Panc1 (cell line): ENCODE measurements at places on chromosomes 6 and 20. TPM values are rescaled to one million over a fixed set of nuclear protein-coding genes. Genes with fewer than 3 reads are reported as not detected.

ENPP5 gene
- not detected for total RNA-seq

SLC22A3 gene
- not detected for total RNA-seq

C20orf144 gene
- total RNA-seq: not detected

PNISR gene
- 91.3 TPM for total RNA-seq

SYNDIG1 gene
- total RNA-seq: not detected

KCNK5 gene
- 0.77 TPM for total RNA-seq

TINAG gene
- total RNA-seq: not detected
